ENCODE measurements at places on chromosomes 4 and X. TPM values are rescaled to one million over a fixed set of nuclear protein-coding genes. Genes with fewer than 3 reads are reported as not detected.

DNA sequence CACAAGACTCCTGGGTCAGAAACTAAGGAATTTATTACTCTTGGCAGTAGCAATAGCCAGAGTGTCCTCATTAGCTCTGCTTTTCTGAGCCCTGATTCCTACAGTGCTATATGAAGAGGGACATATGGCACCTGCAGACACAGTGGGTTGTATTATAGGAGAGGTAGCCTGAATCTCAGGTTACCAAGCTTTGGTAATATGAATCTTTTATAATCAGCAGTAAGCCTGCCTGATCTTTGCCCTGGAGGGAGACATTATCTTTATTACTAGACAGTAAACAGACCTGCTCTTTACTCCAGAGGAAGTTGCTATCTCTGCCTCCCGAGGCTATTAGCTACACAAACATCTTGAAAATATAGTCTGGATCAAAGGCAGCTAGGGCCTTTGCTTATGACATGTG, 62.5 kb upstream of the HOPX start:
- DNase-seq = no peak

DNA sequence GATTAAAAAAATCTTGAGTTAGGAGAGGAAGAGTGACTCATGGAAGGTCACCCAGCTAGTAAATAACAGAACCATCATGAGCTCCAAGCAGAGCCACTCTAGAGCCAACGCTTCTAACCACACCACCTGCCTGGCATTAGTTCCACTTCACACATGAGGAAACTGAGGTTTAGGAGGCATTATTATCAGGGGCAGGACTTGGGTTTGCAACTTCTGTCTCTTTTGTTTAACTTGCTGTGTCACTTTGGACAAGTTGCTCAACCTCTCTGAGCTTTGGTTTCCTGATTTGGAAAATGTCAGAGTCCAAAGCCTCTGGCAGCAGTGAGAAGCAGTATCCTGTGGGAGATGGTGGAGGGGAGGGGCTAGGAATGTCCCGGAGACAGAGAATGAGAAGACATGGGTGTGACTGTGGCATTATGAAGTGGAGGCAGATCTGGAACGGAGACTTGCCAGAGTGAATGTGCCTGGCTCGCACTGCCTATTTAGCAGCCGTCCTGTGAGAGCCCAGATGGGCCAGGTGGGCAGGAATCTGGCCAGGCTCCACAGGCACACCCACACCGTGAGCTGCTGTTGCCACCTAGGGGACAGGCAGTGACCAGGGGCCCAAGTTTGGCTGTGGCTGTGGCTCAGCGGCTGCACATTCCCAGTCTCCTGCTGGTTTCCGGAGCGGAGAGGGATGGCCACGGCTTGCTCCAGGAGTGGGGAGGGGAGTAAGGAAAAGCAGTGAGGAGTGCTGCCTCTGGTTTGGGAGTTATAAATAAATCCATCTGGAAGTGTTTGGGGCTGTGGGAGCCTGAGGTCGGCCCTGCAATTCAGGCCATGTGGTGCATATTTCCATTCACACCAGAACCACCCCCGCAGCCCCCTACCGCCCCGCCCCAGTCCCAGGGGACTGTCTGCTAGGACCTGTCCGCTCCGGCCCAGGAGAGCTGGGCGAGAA, 93.4 kb downstream of the NHSL2 start:
- DNase-seq = no peak

The AFM gene
- total RNA-seq = not detected

- no peak for DNase-seq
These were observed 235.1 kb upstream of the CPEB2 start for GRCh38 chr4:14767142-14767541.

- no peak for DNase-seq
These were observed 3.5 kb downstream of the TMEM154 start for GRCh38 chr4:152676052-152676854.

DNA sequence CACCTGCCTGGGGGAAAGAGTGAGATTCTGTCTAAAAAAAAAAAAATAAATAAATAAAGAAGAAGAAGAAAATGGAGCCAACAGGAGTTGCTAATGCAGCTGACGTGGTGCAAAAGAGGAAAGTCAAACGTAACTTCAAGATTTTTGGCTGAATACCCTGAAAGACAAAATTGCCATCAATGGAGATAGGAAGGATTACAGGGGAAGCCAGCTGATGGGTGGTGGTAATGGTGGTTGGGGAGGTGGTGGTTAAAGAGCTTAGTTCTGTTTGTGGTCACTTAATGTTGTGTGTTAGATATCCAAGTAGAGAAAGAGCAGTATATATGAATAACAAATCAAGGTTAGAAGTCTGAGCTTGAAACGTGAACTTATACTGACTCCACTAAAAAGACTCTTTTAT, 225.4 kb downstream of the ARHGAP24 start:
- DNase-seq = no peak

GRCh38 chr4:39104255-39104654, 42.2 kb downstream of the KLHL5 start:
- DNase-seq = no peak

GRCh38 chrX:152306331-152306730, 144.8 kb downstream of the GABRA3 start:
- DNase-seq = no peak
